ENCODE measurements at places on chromosomes 12 and 14. TPM values are rescaled to one million over a fixed set of nuclear protein-coding genes. Genes with fewer than 3 reads are reported as not detected.

GRCh38 chr12:132182711-132183365, 38.6 kb downstream of the NOC4L start:
- no peak for DNase-seq

DNA sequence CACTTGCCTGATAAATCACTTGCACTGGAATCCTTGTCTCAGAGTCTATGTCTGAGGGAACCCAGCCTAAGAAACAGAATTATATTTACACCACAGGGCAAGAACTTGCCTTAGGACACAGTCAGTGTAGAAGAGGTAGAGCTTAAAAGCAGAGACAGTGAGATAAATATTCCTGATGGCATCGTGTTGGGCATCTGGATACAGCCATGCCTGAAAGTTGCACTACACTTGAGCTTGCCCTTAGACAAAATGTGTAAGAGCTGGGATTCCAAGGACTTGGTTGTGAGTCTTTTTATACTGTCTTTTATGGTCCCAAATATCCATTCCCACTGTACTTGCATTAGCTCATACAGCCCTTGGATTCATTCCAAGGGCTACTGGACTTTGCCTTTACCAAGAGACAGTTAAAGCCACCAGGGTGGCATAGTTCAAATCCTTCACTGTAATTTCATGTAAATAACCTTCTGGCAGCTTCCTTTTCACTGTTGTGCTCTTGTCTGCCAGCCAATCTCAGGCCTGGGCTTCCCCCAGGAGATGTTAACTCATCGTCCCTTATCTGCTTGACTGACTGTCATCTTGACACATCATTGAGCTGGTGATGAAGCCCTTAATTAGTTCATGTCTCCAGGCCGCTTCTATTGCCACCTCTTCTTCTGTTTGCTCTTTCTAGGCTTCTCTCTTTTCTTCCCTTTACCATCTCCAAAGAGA, 577.9 kb upstream of the TBX3 start:
- DNase-seq = no peak

DNA sequence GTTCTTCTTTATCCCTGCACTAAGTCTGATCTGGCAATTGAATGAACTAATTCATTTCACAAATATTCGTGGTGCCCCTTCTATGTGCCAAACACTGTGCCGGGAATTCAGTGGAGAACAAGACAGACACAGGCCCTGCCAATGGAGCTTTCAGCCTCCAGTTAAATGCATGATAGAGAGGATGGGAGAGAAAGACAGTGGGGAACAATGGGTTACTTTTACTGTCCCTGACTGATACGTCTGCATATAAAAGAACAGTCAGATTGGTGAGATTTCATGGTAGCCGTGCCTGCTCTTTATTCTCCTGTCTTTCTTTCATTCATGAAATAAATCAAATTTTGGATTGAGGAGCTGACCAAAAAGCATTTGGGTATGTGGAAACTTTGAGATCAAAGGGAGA, 78.5 kb downstream of the TMEM117 start:
- DNase-seq = no peak

- no peak for DNase-seq
Observed at GRCh38 chr12:108257004-108257403, 82.1 kb downstream of the CMKLR1 start.

- no peak for DNase-seq
Observed at GRCh38 chr12:80353254-80353653, 90.8 kb upstream of the PTPRQ start.

- DNase-seq = peak; percentile 55
Observed at GRCh38 chr12:47839214-47839876, 19.6 kb upstream of the HDAC7 start.

GRCh38 chr12:14185427-14186192, 179.9 kb upstream of the ATF7IP start:
- DNase-seq = peak; percentile 71

Gene B4GALNT3
- total RNA-seq = 6.0 TPM

Gene MGP
- 500 TPM for total RNA-seq

Gene GNPTAB
- total RNA-seq = 13.4 TPM

Gene ASPG
- 0.71 TPM for total RNA-seq

Data from muscle of leg (tissue), 16 donors.